ENCODE measurements at places on chromosomes 11 and 22.

- no peak for DNase-seq
These were observed 2.8 kb upstream of the CLCF1 start for GRCh38 chr11:67376063-67376820.

- DNase-seq = no peak
These were observed 29.6 kb downstream of the DHCR7 start for GRCh38 chr11:71418643-71419042.

DNA sequence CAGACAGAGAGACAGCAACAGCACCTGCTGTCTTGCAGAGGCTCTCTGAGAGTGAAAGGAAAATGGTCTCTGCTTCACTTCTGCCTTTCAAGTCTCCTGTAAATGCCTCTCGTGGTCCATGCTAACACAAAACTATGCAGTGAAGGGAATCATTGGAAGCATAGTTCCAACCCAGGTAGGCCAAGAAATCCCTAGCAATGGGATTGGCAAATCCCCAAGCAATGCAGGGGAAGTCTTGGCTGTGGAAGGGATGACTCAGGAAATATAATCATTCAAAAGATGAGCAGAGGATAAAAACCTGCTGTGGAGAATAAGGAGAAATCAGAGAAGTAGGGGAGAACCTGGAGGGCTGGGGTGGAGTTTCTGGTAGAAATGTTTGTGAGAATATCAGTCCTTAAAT is 216.1 kb upstream of the ZBED5 start:
- no peak for DNase-seq

DNA sequence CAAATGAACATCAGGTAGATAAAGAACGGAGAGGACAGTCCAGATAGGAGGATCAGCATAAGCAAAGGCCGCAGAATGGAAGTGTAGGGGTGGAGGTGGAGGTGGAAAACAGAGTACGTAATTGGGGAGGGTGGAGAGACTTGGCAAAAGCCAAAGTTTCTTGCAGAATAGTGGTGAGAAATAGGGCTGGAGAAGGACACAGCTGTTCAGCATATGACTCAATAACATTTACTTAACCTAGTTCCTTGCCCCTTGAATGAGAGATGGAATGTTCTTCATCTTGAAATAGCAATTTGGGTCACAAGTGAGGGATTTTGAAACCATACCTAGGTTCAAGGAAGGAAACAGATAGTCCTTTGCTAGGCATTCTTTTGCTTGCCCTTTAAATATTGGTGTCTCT is 235.9 kb upstream of the ARHGAP20 start:
- no peak for DNase-seq

GRCh38 chr22:41642331-41643110 is 21.4 kb downstream of the XRCC6 start:
- no peak for DNase-seq

- DNase-seq = no peak
These were observed 100.9 kb downstream of the MRTFA start for GRCh38 chr22:40535642-40536041.

- no peak for DNase-seq
These were observed 1.6 kb upstream of the ZNF280A start for GRCh38 chr22:22521631-22522030.

DNA sequence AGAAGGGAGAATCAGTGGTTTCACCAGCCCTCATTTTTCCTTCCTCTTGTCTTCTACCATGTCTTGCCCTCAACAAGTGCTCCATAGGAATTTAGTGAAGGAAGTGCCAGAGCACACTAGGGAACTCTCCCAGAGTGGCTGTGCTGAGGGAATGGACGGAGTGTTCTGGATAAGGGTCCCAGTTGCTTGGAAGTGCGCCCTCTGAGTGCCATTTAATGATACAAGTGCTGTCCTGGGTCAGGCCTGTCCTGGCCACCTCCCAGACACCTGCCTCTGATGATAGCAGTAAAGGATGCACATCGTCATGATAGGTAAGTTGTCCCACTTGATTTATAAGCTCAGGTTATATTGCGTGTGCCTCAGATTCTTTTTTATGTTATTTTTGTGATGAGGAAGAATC is 5.1 kb downstream of the PANX1 start:
- no peak for DNase-seq

GRCh38 chr11:74633406-74634393 is 41.3 kb downstream of the POLD3 start:
- DNase-seq = no peak

GRCh38 chr22:41833369-41834004 is 582 bp downstream of the SREBF2 start:
- DNase-seq = peak; percentile 77
